ENCODE measurements at places on chromosomes 6 and 20.

- no peak for DNase-seq
Observed at GRCh38 chr20:17943343-17943742, 25.3 kb downstream of the SNX5 start.

- DNase-seq, result no peak
Observed at GRCh38 chr6:149061930-149062329, 255.6 kb upstream of the TAB2 start.

GRCh38 chr6:130982941-130983456, 80.0 kb downstream of the EPB41L2 start:
- no peak for DNase-seq

DNA sequence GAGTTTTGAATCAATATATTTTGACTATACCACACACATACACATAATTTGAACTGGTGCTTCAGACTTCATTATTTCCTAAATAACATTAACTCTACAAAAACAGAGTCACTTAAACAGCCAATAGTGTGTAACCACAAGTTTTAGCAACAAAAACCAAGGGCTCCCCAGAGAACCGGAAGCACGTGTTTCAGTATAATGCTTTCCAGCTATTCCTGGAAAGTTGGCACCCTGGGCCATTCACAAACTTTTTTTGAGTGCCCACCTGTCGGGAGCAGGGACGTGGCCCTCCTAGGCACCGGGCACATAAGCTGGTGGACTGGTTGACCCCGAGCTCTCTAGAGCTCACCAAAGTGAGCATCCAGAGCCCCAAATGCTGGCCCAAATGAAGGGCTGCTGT, 1.9 kb upstream of the SLC35D3 start:
- no peak for DNase-seq

DNA sequence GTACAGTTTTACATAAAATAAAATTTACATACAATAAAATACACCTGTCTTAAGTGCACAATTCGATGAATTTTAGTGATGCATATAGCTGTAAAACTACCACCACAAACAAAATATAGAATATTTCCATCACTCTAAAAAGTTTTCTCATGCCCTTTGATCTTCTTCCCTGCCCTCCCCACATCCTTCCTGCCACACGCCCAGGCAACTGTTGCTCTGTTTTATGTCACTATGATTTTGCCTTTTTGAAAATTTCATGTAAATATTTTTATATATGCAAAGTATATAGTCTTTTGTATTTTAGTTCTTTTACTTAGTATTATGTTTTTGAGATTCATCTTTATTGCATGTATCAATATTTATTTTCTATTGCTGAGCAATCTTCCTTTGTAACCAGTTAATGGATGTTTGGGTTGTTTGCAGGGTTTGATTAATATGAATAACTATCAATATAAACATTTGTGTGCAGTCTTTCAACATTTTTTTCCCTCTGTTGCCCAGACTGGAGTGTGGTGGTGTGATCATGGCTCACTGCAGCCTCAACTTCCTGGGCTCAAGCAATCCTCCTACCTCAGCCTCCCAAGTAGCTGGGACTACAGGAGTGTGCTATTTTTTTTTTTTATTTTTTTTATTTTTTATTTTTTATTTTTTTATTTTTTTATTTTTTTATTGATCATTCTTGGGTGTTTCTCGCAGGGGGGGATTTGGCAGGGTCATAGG, 23.8 kb upstream of the SAMHD1 start:
- peak; percentile 56 for DNase-seq
